RPMI7951 (cell line): ENCODE measurements at places on chromosomes 7 and 10.

DNA sequence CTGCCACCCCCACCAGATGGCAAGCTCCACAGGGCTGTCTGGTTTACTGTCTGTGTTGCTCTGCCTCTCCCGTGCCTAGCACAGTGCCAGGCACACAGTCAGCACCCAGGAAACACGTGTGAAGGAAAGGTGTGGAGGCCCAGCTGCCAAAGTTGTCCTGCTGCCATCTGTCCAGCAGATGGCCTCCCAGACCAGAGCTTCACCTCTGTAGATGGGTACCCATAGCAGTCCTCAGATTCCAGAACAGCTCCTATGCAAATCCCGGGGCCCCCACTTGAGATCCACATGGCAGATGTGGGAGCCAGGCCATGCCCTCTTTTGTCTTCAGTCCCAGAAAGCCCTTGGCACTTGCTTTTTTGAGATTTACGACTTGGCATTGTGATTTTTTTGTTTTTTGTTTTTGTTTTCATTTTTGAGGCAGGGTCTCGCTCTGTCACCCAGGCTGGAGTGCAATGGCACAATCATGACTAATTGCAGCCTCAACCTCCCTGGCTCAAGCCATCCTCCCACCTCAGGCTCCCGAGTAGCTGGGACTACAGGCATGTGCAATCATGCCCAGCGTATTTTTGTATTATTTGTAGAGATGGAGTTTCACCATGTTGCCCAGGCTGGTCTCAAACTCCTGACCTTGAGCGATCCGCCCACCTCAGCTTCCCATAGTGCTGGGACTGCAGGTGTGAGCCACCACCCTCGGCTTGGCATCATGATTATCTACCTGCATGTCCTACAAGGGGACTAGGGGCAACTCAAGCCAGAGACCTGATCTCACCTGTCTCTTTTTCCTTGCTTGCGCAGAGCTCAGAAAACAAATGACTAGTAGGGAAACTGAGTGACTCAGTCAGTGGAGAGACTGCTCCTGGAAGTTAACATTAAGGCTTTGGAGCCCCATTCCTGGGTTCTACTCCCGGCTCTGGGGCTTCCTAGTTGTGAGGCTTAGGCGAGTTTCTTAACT, 16.9 kb upstream of the PALD1 start:
- DNase-seq = peak; percentile 49

- DNase-seq = no peak
These were observed 755.4 kb downstream of the KCNMA1 start for GRCh38 chr10:76882245-76882644.

GRCh38 chr7:30453921-30454320, 24.7 kb downstream of the NOD1 start:
- DNase-seq = no peak

GRCh38 chr10:43806831-43807640, 158.4 kb upstream of the ZNF32 start:
- DNase-seq = peak; percentile 58

DNA sequence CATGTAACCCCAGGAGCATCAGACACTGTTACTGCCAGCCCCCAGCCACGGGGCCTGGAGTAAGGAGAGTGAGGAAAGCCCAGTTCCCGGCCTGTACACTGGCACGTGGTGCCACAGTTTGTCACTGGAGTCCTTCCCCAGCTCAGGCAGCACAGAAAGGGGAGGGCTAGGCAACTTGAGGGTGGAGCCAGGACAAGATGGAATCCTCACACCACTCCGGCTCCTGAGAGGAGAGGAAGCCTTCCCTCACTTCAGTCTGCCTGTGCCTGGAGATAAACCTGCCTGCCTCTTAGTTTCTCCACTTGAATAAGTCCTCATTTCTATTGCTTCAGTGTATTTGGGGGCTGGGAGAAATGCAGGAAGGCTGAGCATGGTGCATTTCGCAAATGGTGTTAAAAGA, 176.0 kb downstream of the KIAA1217 start:
- DNase-seq = peak; percentile 29

DNA sequence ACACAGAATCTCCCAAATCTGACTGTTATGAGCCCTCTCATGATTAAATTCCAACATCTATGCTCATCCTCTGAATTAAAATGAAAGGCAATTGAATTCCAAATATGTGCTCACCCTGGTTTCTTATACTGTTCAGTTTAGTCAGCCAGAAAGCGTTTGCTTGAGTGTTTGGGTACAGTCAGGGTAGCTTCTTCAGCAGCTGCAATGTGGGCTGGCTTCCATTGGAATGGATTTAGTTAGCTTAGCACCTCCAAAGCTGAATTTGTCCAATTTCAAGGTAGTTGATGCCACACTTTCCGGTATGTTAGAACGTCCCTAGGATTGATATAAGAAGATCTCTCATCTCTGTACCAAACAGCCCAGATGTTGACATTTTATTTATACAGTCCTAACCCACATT, 9.3 kb downstream of the KLHL7 start:
- DNase-seq = no peak

GRCh38 chr10:58322072-58322834, 12.6 kb upstream of the UBE2D1 start:
- peak; percentile 43 for DNase-seq

DNA sequence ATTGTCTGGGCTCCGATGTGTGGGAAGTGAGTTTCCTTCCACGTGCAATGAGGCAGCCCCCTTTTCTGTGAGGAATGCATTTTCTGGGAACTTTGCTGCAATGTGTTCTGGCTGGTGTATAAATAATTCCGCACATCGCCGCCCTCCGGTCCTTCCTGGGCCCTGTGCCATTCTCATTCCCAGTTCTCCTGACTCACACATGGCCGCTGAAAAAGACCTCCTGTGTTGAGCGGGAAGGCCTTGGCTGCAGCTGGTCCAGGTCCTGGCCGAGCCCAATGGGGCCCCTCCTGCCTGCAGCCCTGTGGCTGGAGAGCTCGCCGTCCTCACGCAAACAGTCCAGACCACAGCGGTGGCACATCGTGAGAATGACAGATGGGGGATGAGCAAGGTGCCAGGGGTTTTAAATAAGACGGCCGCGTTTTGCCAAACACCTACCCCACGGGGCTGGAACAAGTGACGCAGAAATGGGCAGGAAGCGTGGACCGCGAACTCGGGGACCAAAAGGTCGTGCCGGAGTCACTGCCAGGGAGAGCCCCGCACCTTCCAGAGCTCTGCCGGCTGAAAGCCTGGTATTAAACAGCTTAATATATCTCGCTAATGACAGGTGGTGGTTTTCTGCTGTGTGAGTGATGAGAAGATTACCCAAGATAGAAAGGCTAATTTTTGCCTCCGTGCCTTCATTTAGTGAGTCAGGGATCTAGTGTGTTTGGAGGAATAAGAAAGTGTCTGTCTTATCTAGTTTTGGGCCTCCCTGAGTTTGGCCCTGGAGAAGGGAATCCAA, 37.0 kb downstream of the FAM20C start:
- peak; percentile 100 for DNase-seq

GRCh38 chr7:35648367-35648766, 46.6 kb downstream of the HERPUD2 start:
- no peak for DNase-seq
